ENCODE measurements at places on chromosomes 12 and 14.

- no peak for DNase-seq
Measured at GRCh38 chr14:56262530-56262929, 144.3 kb downstream of the PELI2 start.

GRCh38 chr12:25372969-25373817, 122.5 kb upstream of the KRAS start:
- no peak for DNase-seq

- no peak for DNase-seq
Measured at GRCh38 chr12:2449586-2449985, 345.2 kb upstream of the FKBP4 start.

- no peak for DNase-seq
Measured at GRCh38 chr12:111419784-111420183, 14.1 kb downstream of the SH2B3 start.

DNA sequence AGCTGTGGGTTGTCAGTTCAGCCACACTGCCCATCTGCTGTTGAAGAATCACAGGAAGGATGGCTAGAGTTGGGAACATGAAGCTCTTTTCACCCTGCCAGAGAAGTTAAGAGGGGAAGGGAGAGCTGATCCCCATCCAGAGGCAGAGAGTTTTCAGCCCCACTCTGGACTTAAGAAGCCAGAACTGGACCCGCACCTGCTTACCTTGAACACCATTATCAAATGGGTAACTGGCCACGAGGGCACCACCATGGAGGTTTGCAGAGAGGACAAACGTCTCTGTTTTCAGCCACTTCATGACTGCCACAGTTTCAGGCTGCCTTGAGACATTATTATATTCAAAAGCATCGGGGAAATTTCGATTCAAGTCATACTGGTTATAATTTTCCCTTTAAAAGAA, 62.0 kb downstream of the MDM2 start:
- DNase-seq: no peak

DNA sequence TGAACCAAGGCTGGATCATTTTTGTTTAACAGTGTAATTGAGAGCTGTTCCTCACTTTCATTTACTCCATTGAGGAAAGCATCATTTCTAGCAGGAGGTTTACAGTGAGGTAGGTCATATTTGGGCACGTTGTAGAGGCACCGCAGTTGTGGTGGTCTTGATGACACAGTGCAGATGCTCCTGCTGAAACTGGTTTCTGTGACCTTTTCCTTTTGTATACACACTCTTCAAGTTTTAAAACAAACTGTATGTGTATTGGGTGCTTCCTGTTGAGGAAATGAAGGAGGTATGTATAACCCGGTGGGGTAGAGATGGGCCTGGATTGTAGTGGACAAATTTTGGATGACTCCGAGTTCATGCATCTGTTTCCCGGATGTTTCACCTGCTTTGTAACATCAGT, 456.3 kb upstream of the RGS6 start:
- DNase-seq: no peak

GRCh38 chr12:124680863-124681778, 113.7 kb upstream of the NCOR2 start:
- no peak for DNase-seq

- DNase-seq: no peak
Measured at GRCh38 chr14:89336338-89336737, 80.7 kb downstream of the FOXN3 start.

- DNase-seq: no peak
Measured at GRCh38 chr14:86865934-86866333, 1127.0 kb downstream of the GALC start.

- no peak for DNase-seq
Measured at GRCh38 chr12:110577864-110578693, 5.0 kb downstream of the PPTC7 start.

GRCh38 chr12:93957168-93957567, 191.2 kb upstream of the PLXNC1 start:
- no peak for DNase-seq

DNA sequence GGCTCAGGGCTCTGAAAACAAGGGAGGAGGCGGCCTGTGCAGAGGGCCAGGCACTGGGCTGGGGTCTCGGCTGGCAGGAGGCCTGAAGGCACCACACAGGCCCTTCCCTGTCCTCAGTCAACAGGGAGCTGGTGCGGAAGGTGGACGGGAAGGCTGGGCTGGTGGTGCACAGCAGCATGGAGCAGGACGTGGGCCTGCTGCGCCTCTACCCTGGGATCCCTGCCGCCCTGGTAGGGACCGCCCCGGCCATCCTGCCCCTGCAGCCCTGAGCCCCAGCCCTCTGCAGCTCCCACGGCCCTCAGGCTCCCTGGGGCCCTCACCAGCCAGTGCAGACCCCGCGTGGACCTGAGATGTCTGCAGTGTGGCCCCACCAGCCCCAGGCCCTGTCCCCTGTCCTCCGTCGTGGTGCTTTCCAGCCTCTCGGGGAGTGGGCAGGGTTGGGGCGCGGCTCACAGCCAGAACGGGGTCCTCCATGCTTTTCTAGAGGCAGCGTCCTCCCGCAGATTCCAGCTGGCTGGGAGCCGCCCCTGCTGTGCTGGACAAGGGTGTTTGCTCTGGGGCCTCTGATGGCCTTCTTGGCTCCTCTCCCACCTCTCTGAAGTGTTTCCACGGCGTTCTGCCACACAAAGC, 18.1 kb downstream of the ASPG start:
- no peak for DNase-seq

DNA sequence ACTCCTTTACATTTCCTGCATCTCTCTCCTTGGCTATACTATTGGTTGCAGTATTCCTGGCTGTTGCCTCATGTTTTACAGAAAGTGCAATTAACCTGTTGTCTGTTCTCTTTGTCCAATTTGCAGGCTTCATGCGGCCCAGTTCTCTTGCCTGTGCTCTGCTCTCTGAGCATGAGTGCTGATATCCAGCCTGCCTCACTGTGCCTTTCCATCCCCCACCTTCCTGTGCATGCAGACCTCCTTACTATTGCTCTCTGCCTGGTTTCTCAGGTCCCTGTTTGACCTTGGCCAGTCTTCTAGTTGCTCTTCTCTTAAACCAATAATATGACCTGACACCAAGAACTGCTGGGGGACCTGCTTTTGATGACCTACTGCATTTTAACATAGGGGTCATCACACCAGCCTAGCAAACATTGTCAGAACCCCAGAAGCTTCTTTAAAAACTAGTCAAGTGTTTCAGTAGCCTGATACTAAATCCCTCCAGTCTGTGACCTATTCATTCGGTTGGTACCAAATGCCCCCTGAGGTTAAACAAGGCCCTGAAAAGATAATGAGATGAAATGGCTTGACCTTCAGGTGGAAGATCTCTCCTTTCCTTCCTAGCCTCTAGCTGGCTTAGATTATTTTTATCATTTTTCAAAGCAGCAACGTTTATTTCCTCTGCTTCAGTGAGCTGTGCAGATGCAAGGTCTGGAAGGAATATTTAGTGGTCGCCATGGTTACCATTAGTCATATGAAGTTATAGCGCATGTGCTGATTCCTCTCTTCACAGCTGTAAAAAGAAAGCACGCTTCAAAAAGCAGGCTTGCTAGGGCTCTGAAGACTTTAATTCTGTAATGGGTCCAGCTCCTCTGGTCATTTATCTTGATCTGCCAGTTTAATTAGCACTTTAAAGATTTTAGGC, 216.5 kb downstream of the PHLDA1 start:
- DNase-seq: peak; percentile 36

GRCh38 chr14:31239741-31240140, 32.1 kb upstream of the HECTD1 start:
- DNase-seq: no peak

Measured in activated CD4-positive, alpha-beta T cell treated with anti-CD3 and anti-CD28 coated beads, Interleukin-2, amount 50 U/mL, for 24 hours (primary cell).